ENCODE measurements at places on chromosomes 3 and 15. TPM values are rescaled to one million over a fixed set of nuclear protein-coding genes. Genes with fewer than 3 reads are reported as not detected.
A peak's percentile ranks its signal among the peaks of the same experiment; 100 is the strongest.

DNA sequence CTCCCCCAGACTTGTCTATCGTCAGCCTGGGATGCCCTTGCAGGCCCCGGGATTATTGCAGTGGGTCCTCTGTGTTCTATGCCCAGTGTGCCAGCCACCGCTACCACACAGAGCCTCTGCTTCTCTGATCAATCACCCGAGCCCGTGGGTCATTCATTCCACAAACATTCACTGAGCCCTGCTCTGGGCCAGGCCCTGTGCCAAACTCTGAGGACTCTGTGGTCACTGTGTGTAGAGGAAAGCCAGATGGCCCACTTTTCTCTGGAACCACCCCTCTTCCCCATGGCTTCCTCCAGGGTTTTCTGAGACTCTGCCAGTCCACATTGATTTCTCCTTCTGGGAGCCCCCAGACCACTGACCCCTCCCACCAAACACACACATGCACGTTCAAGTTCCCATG, 55.5 kb downstream of the BSN start:
- no peak for DNase-seq

Gene GOLIM4
- total RNA-seq: 50.1 TPM

DNA sequence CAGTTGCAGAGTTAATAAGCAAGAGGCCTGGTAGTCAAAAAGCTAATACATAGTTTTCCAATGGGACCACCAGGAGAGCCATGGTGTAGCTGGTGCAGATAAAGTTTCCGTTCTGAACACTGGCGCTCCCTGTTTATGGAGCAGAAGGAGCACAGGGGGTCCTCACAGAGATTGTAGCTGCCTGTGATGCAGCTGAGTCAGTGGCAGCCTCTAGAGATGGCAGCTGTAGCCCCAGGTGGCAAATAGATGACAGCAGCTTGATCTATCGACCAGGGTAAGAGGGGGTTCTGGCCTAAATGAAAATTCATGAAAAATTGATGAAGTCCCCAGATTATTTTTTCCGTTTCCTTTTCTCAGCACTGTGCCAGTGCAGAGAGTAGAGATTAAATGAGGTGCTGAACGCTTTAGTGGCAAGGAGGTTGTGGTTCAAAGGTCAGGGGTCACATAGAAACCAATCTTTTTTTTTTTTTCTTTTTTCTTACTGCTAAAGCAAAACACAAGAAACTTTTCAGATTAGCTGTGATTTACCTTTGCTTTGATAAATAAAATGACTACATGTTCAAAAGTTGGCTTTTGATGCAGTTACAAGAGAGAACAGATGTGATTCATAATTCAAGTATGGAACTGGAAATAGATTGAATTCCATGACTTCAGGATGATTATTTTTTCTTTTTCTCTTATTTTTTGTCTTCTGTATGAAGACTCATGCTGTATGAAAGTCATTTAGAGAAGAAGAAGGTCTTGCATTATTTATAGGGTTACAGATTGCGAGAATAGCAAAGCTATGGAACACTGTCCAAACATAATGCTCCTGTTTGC, 63.3 kb downstream of the ROBO2 start:
- no peak for DNase-seq

Gene PPM1L
- total RNA-seq: 4.3 TPM

Gene PATL2
- 2.7 TPM for total RNA-seq

DNA sequence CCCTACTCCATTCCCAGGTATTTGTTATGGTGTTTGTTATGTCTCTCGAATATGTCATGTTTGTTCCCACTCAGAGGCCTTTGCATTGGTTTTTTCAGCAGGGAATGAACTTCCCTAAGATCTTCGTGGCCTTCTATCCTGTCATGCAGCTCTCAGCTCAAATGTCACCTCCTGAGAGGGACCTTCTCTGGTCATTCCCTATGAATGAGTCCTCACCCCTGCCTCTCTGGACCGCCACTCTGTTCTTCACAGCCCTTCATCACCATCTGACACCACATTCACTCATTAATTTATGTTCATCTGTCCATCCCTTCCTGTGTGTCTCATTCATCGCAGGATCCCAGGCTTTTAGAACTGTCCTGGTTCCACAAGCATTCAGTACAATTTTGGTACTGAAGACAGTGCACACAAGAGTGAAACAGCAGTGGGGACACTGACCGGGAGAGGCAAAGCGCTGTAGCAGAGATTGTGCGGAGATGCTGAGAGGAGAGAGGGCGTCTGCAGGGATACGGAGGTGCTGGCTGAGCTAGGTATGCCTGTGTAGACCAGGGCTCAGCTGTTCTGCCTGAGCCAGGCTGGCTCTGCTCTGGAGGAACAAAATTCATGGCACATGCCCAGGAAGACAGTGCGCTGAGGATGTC, 132.3 kb downstream of the CHCHD6 start:
- DNase-seq: no peak

- no peak for DNase-seq
Measured at GRCh38 chr3:87136066-87136596, 91.0 kb upstream of the CHMP2B start.

DNA sequence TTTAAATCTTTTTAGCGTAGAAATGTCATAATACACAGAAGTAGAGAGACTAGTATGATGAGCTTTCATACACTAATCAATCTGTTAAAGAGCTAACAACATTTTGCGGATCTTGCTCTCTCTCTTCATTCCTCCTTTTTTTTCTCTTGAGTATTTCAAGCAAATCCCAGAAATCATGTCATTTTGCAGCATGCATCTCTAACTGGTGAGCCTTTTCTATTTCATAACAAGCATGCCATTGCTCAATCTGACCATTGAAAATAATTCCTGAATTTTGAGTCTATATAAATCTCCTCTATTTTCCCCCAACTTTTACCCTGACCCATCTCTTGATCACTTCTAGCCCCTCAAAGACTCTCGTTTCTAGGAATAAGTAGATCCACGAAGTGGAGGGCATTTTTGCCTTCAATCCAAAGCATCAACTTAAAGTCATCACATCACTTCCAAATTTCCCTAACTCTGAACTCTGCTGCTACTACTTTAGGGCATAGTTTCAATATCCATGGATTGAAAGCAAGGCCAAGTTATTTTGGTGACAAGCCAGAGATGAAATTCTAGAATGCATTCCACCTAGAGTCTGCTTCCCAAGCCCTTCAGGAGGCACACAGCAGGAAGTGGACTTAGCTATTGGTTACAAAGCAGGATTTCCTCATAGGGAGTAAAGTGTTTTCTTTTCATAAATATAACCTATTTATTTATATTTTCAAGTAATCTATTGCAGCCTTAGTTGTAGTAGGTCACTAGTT, 253.5 kb upstream of the ZPLD1 start:
- peak; percentile 32 for DNase-seq

- no peak for DNase-seq
Measured at GRCh38 chr3:158486200-158486599, 84.8 kb upstream of the MLF1 start.

Gene CA12
- total RNA-seq: 114 TPM

Gene ESYT3
- 0.59 TPM for total RNA-seq

DNA sequence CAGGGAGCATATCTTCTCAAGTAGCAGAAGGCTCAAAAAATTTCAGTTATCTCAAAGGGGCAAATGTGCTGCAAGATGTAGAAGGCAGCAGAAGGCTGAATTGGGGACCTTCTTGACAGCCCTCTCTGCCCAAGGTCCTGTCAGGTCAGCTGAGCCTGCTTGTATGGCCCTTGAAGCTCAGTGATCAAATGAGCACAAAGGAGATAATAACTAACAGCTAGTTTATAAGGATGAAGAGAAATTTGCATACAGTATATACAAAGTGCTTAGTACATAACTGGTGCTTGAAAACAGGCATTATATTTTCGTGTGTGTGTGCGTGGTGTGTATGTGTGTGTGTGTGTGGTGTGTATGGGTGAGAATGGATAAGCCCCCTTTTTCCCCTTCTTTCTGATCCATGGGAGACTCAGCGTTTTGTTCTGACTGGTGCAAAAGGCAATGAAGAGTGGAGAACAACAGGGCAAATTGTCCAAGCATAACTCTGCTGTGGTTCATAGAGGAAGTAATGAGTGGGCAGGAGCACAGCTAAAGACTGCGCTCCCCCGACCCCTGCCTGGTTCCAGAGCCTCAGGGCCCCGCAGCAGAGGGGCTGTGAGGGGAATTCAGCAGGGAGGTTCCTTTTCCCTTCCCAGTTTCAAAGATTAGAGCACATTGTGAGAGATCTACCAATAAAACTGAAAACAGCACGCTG, 356.8 kb upstream of the NR2F2 start:
- DNase-seq: no peak

Gene MNS1
- total RNA-seq: 2.2 TPM

Gene ZNF860
- total RNA-seq: 0.59 TPM

DNA sequence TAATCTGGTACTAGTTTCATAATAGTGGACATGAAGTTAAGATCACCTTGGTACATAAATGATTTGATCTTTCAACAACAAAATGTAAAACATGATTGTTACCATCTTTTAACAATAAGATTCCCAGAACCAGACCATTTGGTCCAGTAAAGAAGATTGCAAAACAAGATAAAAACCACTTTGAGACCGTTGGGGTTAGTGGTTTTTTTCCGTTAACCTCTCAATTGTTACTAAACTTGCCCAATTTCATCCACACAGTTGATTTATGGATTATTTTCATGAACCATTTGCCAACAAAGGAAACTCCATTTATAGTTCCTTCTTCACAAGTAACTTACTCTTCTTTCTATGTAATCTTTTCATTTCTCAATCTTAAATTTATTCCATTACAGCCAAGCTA, 53.8 kb downstream of the ATP8B4 start:
- DNase-seq: no peak

DNA sequence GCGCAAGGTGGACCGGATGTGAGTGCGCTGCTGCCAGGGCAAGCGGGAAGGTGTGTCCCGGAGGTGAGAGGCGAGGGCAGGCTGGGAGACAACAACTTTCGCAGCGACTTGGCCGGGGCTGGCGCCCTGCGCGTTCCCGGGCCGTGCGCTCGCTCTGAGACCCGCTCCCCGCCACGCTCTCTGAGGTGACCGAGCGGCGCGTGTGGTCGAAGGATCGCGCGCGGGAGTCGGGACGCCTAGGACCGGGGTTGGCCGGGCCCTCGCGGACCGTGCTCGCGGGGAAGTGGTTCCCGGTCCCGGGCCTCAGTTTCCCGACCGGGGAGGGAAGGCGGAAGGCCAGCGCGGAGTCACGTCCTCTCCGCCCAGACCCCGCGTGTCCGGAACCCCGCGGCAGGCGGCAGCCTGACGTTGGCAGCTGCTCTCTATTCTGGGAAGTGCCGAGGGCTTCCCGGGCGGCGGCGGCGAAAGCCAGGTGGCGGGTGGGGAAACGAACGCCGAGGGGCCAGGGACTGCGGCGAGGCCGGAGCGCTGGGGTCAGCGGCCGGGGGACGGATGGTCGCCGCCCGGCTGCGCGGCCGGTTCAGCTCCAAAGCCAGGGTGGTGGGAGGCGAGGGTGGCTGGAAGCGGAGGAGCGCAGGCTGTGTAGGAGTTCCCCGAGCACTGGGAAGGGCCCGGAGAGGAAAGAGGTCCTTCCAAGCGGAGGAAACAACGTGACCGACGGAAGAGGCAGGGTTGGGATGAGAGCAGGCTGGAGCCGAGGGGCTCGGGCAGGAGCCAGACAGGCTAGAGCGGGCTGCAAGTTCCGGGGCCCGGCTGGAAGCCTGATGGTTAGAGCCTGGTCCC, 1.0 kb upstream of the IGF2BP2 start:
- peak; percentile 91 for DNase-seq

Gene GLDN
- total RNA-seq: 0.59 TPM
